NAMALWA (cell line): ENCODE measurements at places on chromosomes 16 and 17.

DNA sequence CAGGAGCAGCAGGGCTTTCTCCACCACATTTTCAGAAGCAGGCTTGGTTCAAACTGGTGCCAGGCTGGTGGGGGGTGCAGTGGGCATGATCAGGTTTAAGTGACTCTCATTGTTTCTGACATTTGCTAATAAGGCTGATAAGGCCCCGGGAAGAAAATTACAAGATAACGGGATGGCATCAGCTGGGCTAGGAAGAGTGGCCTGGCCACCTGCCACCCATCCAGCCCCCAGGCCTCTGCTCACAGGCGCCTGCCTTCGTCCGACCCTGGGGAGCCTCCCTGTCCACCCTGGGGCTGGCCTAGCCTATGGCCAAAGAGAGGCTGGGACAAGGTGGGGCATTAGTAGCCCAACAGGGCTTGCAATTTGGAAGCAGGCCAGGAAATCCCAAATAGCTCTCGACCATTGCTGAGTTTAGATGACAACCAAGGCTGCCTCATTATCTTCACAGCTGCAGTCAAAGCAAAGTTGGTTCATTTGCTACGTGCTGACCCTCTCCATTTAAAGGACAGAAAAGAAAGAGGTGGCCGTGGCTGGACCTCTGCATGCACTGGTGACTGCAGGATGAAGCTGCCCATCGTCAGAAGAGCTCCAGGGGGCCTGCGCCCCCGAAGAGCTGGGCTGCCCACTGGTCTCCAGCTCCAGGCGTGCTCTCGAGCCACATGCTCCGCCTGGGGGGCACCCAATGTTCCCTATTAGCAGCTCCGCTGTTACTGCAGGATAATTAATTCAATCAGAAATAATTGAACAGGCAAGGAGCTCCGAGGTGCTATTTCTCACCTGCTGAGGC lies 44.9 kb downstream of the PEMT start:
- DNase-seq: no peak

GRCh38 chr16:70782237-70782636 lies 18.7 kb downstream of the VAC14 start:
- no peak for DNase-seq

- DNase-seq: no peak
These were observed 41.9 kb downstream of the FAM20A start for GRCh38 chr17:68559316-68559715.

GRCh38 chr16:72198021-72198711 lies 26.2 kb upstream of the PMFBP1 start:
- DNase-seq: no peak

DNA sequence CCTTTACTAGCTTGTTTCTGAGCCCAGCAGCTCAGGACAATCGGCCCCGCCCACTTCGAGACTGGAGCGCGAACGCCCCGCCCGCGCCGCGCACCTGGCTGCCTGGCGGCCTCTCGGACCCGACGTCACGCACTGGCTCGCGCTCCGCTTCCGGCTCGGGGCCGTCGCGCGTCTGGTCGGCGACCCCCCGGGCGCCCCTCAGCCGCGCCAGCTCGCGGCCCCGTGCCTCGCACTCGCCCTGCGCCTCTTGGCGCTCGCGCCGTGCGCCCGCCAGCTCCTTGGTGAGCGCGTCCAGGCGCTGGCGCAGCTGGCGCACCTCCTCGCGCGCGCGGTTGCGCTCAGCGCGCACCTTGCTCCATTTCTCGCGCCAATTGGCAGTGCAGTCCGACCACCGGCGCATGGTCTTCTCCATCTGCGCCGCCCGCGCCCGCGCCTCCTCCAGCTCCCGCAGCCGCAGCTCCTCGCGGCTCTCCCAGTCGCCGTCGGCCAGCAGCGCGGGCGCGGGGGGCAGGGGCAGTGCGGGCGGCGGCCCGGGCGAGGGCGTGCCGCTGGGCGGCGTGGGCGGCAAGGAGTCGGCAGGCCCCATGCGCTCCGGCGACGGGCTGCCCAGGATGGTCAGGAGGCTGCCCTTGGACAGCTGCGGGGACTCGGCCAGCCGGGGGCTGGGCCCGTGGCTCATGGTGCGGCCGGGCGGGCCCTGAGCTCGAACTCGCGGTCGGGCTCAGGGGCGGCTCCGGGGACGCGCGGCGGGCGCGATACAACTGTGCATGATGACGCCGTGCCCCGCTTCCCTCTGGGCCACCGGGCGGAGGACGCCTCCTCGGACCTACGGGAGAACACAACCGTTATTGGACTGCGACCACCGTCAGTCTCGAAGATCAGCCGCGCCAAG lies 7.6 kb downstream of the CCDC102A start:
- DNase-seq: no peak

DNA sequence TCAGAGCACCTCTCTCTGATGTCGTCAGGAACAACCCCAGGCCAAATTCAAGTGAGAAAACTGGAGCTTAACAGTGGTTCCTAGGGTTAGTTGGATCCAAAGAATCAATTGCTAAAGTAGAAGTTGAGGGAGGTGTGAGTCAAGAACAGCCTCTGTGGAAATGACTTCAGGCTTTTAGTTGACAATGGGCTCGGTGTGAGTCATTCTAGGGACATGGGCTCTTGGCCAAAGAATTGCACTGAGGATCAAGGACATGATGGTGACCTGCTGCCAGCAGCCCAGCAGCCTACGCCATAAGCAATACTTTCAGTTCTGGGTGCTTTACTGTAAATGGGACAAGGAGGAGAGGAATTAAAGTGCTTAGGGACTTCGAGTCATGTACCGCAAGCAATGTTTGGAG lies 32.1 kb upstream of the SMURF2 start:
- no peak for DNase-seq

DNA sequence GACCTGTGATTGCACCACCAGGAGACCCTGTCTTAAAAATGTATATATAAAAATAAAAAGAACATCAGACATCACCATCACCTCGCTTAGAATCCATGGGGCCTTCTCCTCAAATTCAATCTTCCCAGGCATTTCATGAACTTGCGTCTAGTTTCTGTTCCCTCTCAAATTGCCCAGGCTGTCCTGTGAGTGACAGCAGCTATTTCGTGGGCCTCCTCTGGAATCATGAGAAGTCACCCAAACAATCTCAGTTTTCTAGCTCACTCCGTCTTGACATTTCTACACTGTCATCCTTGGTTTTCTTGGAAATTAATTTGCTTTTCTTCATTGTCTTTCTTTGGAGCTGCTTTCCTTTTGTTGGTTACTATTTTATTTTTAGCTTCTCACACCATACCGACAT lies 7.3 kb downstream of the SLC52A1 start:
- DNase-seq: no peak

- no peak for DNase-seq
These were observed 363.9 kb upstream of the CDH5 start for GRCh38 chr16:66002601-66003000.

- DNase-seq: no peak
These were observed 587.6 kb downstream of the CDH11 start for GRCh38 chr16:64534180-64534780.

DNA sequence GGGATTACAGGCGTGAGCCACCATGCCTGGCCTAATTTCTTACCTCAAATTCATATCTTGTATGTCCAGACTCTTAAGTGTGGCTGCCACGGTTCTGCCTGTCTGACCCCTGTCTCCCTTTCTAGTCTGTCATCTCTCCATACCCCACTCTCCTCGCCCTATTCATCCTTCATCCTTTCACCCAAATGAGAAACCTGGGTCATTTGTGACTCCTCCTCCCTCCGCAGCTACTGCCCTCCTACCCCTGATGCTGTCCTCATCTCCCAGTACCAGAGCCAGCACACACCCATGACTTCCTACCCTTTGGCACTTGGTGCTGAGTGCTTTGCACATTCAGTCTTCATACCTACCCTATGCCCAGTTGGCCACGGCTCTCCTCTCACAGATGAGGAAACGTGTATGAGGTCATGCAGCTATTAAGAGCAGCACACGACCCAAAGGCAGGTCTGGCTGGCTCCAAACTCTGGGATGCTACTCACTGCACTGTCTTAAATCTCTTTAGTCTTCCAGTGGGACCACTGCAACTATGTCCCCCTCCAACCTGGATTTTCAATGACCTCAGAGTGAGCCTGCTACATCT lies 1.6 kb downstream of the SPATA32 start:
- DNase-seq: no peak

- DNase-seq: peak; percentile 77
These were observed 196.1 kb downstream of the GSG1L start for GRCh38 chr16:27867122-27868110.

DNA sequence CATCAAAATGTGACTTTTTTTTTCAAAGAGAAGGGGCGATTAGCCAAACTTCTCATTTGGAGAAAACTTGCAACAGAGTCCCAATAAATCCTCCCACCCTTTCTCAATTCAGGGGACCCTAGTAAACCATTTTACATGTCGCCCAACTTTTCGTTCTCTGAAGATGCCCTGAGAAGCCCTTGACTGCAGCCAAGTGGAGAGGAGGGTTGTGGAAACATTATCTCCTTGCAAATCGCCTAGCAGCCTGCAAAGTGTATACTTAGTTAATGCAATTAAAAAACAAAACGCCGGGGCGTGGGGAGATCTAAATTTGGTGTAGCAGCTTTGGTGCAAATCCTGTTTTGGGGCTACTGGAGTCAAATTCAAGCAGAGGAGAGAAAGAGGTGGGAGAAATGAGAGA lies 1.2 kb upstream of the SHISA9 start:
- no peak for DNase-seq

- peak; percentile 64 for DNase-seq
These were observed 7.7 kb downstream of the CORO6 start for GRCh38 chr17:29615048-29615385.

GRCh38 chr17:74410001-74410443 lies 21.9 kb upstream of the GPRC5C start:
- DNase-seq: no peak

DNA sequence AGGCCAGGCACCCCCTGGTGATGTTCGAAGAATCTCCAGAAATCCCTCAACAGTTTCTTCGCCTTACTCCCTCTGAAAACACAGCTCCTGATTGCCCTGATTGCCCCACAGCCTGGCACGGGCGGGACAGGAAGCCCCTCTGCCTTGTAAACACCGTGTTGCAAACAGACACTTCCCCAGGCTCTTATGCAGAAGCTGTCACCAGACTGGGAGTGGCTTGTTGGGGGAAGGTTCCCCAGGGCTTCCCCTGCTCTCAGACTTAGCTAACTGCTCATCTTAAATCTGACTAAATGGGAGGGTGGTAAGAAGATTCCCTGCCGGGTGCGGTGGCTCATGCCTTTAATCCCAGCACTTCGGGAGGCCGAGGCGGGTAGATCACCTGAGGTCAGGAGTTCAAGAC lies 11.2 kb downstream of the PIK3R5 start:
- no peak for DNase-seq

DNA sequence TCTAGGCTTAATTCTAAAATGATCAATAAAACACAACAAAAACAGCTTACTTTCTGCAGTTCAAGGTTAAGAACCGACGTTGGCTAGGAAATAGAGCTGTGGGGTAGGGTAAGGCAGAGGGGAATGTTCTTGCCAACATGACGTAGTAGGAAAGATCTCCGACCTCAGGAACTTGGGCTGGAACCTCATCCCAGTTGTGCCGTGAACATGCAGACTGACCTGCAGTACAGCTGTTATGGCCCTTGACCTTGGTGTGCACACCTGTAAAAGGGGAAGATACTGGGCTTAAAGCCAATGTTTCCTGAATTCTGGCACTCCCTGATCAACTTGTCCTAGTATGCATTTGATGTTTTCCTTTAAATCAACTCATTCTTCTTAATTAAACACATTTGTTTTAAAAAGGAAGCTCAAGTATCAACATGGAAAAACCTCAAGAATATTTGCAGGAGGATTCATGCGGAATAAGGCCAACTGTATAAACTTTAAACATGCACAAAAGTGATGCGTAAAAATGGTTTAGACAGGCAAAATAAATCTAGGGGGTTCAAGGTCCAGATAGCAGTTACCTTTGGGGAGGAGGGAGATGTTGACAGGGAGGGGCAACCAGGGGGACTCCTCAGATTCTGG lies 14.2 kb upstream of the SLC6A2 start:
- DNase-seq: no peak

GRCh38 chr16:90026135-90026534 lies 6.9 kb upstream of the DBNDD1 start:
- peak; percentile 42 for DNase-seq

- DNase-seq: no peak
These were observed 5.4 kb downstream of the COL1A1 start for GRCh38 chr17:50196036-50196435.

DNA sequence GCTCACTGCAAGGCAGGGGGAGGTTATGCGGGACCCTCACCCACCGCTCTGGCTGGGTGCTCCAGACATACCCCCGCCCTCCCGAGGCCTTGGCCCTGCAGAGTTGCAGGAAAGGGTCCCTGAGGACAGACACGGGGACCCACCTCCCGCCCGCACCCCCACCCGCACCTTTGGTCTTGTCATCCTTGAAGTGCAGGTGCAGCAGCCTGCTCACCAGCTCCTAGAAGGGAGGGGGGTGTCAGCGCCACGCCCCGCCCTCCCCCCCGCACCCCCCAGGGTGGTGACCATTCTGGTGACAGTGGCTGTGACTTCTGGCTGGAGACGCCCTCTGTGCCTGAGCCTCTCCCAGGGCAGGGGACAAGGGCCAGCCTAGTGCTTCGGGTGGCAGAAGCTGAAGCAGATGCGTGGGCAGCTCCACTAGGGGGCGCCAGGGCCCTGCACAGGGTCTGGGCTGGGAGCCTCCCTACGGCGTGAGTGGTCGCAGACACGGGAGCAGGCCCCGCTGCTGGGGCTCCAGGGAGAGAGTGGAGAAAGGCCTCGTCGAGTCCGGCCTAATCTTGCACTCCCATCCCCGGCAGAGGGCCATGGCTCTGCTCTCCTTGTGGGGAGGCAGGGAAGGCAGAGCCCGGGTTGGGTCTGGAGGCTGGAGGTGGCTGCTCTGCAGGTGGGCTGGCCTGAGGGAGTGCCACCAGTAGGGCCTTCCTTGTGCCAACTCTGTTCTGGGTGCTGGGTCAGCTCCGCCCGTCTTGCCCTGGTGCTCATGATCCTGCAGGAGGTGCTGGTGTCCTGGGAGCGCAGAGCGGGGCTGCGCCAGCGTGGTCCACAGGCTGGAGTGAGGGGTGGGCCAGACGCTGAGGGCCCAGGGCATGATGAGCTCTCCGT lies 2.7 kb downstream of the CENPX start:
- peak; percentile 72 for DNase-seq

GRCh38 chr16:89442990-89443726 lies 47.2 kb downstream of the ANKRD11 start:
- no peak for DNase-seq

DNA sequence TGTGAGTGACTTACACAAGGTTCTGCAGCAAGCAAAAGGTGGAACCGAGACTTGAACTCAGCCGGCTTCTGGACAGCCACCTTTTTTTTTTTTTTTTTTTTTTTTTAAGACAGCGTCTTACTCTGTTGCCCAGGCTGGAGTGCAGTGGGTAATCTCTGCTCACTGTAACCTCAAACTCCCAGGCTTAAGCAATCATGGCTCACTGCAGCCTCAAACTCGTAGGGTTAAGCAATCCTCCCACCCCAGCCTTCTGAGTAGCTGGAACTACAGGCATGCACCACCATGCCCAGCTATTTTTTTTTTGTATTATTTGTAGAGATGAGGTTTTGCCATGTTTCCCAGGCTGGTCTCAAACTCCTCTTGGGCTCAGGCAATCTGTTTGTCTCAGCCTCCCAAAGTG lies 55.2 kb upstream of the GOT2 start:
- no peak for DNase-seq

- DNase-seq: no peak
These were observed 33.6 kb upstream of the PABPN1L start for GRCh38 chr16:88899901-88900661.

- no peak for DNase-seq
These were observed 25.4 kb downstream of the BANP start for GRCh38 chr16:87976665-87977064.

- no peak for DNase-seq
These were observed 324.2 kb downstream of the PMP22 start for GRCh38 chr17:14940938-14941265.

GRCh38 chr17:46730679-46731078 lies 87.8 kb downstream of the WNT3 start:
- no peak for DNase-seq

- no peak for DNase-seq
These were observed 134.8 kb upstream of the IRX6 start for GRCh38 chr16:55189224-55189623.
